ENCODE measurements at places on chromosomes 6 and 20. TPM values are rescaled to one million over a fixed set of nuclear protein-coding genes. Genes with fewer than 3 reads are reported as not detected.

ETV7 gene
- total RNA-seq, result 6.3 TPM

DNA sequence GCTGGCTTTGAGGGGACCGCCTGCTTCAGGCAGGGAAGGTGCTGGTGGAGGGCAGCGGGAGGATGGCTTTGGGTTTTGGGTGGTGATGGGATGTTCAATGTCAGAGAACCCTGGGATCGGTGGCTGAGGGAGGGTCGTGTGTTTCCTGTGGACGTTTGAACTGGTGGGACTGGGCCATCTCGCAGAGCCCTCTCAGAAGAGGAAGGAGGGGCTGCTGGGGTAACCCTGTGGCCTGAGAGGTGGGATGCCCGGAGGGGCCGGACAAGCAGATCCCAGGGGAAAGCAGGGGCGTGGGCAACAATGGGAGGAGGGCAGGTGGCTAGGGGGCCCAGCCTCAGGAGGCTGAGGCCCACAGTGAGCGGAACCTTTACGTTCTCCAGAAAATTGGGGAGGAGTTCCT is 34.9 kb downstream of the PYGB start:
- H3K27me3 ChIP-seq, result no peaks in the 10 kb centered on the region
- H3K27ac ChIP-seq, result no peak overlapping the region
- peaks cover 62% of the 10 kb centered on the region for H3K36me3 ChIP-seq
- no peak for DNase-seq
- no peaks in the 10 kb centered on the region for H3K4me1 ChIP-seq

DNA sequence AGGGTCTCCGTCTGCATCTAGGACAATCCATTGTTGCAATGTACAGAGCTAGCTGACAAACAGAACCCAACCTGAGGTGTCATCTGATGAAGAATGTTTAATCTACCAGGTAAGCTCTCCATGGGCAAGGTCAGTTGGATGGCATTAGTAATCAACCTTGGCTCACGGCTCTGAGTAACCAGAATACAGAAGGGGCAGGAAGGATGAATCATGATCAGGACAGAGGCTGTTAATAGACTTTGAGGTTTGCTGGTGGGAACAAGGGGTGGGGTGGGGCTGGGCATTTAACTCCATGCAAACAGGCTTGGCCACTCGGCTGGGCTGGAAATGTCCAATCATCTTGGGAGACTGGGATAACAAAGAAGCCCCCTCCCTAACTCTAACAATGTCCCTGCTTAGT is 77.1 kb upstream of the MRPS10 start:
- H3K4me3 ChIP-seq, result no peak overlapping the region
- no peak for DNase-seq
- H3K27ac ChIP-seq, result no peak overlapping the region
- H3K36me3 ChIP-seq, result peaks cover 20% of the 10 kb centered on the region

DNA sequence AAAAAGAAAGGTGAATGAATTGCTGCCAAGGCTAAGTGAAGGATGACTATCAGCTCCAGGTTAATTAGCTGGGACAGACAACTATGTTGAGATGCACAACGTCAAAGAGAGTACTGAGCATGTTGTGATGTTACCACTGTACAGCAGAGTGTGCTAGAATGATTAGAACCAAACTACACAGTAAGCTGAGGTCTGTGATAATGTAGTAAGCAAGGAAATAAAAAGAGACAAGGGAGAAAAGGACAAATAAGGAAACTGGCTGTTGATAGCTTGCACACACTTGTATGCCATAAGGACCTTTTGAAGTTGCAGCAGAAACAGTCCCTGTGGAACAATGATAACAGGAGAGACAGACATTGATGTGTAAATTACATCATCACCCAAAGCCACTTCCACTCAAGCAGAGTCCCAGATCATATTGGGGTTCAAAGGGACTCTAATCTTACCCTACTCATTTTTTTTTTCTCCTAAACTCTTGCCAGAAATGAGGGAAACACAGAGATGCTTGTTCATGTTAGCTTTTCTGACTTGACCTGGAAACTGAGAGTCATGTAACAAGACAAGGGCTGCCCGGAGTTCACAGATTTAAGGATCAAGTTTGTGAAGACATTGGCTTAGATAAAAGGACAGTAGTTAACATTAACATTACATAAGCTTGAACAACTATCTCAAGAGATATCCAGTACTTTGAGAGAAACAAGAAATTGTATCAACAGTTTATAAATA is 189.9 kb downstream of the CENPW start:
- no peaks in the 10 kb centered on the region for H3K27me3 ChIP-seq
- H3K4me1 ChIP-seq, result no peaks in the 10 kb centered on the region
